ENCODE measurements at places on chromosomes 12 and 14. TPM values are rescaled to one million over a fixed set of nuclear protein-coding genes. Genes with fewer than 3 reads are reported as not detected.

Gene KCNC2
- total RNA-seq, result 0.52 TPM

Gene RNASE7
- total RNA-seq, result not detected

Gene DTX3
- total RNA-seq, result 7.8 TPM

Gene ARHGAP5
- total RNA-seq, result 86.1 TPM

Gene ADCK1
- 5.2 TPM for total RNA-seq

Gene SCAF11
- total RNA-seq, result 78.3 TPM

Gene TULP3
- total RNA-seq, result 23.5 TPM

Gene C14orf39
- total RNA-seq, result 2.1 TPM

Gene NR1H4
- not detected for total RNA-seq

Gene BCL11B
- 1.0 TPM for total RNA-seq

Gene KRT3
- total RNA-seq, result not detected

Gene ABCD4
- total RNA-seq, result 28.7 TPM

Data from skeletal muscle tissue (tissue), 5 donors.